Stimulated activated CD8-positive, alpha-beta memory T cell treated with anti-CD3 and anti-CD28 coated beads, Interleukin-7, amount 100 ng/mL, for 24 hours (primary cell): ENCODE measurements at places on chromosomes 2 and 18.

DNA sequence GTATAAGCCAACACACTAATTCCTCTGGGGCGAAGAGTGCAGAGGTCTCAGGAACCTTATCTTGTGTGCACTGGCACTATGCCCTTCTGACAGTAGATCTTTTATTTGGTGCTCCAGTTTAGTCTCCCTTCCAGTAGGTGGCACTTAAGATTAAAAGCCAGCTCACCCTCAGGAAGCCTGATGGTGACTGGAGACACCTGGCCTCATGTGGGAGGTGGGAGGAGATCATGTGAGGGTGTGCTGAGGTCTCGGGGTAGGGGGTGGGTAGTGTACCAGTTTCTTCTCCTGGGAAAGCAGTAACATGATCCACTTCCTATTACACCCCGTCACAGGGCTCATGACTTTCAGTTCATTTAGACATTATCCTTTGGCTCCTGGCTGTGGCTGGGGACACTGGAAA is 654.9 kb downstream of the ADCYAP1 start:
- no peak for DNase-seq

GRCh38 chr2:3324036-3324386 is 53.6 kb downstream of the EIPR1 start:
- no peak for DNase-seq

- DNase-seq: no peak
These were observed 271.3 kb downstream of the CYRIA start for GRCh38 chr2:16394072-16394985.

GRCh38 chr2:238938003-238938400 is 90.1 kb downstream of the TWIST2 start:
- no peak for DNase-seq

DNA sequence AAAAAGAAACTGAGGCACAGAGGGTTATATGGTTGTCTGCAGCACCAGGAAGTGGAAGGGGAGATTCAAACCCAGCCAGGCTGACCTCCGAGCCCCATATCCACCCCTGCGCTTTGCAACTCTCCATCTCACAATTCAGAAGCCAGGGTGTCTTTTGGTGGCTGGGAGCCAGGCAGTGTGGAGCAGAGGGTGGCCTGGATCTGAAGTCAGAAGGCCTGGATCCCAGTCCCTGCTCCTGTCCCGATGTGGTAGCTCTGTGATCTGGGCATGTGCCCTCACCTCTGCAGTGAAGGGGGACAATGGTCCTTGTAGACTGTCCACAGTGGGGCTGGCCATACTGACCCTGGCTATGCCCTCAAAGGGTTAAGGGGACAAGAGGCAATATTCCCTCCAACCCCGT is 57.0 kb downstream of the CIB4 start:
- no peak for DNase-seq

DNA sequence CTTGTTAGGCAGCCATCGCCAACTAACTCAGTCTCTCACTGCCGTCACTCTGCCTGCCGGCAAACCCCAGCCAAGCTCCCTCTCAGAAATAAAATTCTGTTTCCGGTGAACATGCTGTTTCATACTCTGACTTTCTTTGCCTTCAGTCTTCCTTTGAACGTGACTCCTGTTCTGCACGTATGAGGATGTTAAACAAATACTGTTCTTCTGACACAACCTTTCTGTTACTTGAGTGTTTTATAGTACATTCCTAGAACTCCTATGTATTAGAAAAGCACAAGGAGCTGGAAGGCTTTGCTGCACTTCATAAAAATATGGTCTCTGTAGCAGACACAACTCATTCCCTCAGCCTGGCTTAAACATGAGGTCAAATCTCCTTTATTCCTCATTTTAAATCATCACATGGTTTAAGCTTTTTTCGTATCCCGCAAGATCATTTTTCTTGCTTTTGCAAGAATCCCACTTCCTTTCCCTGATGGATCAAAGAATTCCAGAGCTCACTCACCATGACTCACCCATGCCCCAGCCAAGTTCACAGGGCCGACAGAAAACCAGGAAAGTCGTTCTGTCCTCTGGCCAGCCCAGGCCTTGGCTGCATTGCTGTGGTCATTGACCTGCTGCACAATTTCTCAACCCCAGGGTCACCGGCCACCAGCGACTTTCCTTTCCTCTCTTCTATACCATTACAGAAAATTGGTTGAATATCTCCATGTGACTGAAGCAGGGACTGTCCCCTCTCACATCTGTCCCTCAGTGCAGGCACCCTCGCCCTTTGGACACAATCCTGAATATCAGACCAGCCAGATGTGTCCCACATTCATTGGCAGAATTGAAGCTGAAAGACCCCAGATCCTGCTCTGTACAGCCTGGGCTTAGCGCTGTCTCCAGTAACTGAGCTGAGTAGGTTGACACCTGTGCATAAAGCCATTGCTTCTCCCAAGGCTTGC is 183.1 kb upstream of the ARL4C start:
- no peak for DNase-seq

GRCh38 chr2:172305066-172305465 is 122.3 kb upstream of the ITGA6 start:
- no peak for DNase-seq
